ENCODE measurements at places on chromosomes 3 and 15. TPM values are rescaled to one million over a fixed set of nuclear protein-coding genes. Genes with fewer than 3 reads are reported as not detected.
A peak's percentile ranks its signal among the peaks of the same experiment; 100 is the strongest.

DNA sequence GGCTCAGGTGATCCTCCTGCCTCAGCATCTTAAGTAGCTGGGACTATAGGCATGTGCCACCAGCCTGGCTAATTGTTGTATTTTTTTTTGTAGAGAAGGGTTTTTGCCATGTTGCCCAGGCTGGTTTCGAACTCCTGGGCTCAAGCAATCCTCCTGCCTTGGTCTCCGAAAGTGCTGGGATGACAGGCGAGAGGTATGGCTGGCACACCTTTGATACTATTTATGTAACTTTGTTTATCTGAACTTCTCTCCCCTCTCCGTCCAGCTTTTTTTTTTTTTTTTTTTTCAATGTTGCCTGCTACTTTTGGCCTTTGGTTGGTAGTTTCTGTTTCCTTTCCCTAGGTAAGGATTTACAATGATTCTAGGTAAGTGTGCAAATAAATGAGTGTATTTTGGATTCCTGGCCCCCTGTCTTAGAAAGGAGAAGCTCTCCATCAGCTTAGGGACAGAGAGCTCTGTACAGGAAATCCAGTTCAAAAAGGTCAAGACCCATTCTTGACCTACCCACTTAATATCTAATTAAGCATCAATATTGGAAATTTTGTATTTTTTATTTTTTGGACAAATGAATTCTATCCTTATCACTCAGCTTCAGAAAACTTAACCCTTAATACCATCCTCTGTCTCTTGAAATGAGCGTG, 6.8 kb downstream of the ARL6IP5 start:
- DNase-seq, result no peak
- H3K27me3 ChIP-seq, result no peaks in the 10 kb centered on the region
- peaks cover 8% of the 10 kb centered on the region for H3K36me3 ChIP-seq
- no peak overlapping the region for H3K4me3 ChIP-seq

DNA sequence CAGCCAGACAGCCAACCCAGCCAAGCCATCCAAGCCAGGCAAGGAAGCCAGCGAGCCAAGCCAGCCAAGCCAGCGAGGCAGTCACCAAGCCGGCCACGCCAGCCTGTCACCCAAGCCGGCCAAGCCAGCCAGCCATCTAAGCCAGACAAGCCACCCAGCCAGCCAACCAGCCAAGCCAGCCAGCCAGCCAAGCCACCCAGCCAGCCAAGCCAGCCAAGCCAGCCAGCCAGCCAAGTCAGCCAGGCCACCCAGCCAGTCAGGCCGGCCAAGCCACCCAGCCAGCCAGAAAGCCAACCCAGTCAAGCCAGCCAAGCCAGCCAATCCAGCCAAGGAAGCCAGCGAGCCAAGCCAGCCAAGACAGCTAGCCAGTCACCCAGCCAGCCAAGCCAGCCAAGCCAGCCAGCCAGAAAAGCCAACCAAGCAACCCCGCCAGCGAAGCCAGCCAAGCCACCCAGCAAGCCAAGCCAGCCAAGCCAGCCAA, 201.2 kb downstream of the GOLGA6L6 start:
- DNase-seq, result peak; percentile 91
- no peak overlapping the region for H3K27ac ChIP-seq
- H3K27me3 ChIP-seq, result no peaks in the 10 kb centered on the region
- H3K4me3 ChIP-seq, result no peak overlapping the region
- H3K36me3 ChIP-seq, result no peaks in the 10 kb centered on the region

GRCh38 chr15:92034227-92034626, 180.7 kb downstream of the SLCO3A1 start:
- no peak overlapping the region for H3K27ac ChIP-seq
- peaks cover 18% of the 10 kb centered on the region for H3K4me1 ChIP-seq
- H3K4me3 ChIP-seq, result no peak overlapping the region
- H3K36me3 ChIP-seq, result no peaks in the 10 kb centered on the region
- H3K27me3 ChIP-seq, result no peaks in the 10 kb centered on the region

DNA sequence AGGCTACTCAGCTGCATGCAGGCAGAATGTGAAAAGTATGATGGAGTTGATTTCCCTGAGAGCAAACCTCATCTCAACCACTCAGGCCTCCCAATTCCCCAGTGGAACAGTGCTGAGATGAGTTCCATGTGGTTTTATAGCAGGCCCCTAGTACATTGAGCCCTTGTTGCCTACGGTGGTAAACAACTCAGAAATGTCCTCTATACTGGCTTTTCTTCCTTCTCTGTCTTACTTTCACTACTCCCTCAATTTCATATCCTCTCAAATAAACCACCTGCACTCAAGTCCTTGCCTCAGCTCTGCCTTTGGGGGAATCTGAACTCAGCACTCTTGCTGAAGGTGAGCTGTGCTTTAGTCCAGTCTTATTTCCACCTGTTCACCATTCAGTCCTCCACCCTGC, 399.9 kb downstream of the PDCD6IP start:
- no peak overlapping the region for H3K27ac ChIP-seq
- H3K4me1 ChIP-seq, result no peaks in the 10 kb centered on the region
- no peaks in the 10 kb centered on the region for H3K27me3 ChIP-seq
- DNase-seq, result no peak
- H3K36me3 ChIP-seq, result no peaks in the 10 kb centered on the region
- no peak overlapping the region for H3K4me3 ChIP-seq

DNA sequence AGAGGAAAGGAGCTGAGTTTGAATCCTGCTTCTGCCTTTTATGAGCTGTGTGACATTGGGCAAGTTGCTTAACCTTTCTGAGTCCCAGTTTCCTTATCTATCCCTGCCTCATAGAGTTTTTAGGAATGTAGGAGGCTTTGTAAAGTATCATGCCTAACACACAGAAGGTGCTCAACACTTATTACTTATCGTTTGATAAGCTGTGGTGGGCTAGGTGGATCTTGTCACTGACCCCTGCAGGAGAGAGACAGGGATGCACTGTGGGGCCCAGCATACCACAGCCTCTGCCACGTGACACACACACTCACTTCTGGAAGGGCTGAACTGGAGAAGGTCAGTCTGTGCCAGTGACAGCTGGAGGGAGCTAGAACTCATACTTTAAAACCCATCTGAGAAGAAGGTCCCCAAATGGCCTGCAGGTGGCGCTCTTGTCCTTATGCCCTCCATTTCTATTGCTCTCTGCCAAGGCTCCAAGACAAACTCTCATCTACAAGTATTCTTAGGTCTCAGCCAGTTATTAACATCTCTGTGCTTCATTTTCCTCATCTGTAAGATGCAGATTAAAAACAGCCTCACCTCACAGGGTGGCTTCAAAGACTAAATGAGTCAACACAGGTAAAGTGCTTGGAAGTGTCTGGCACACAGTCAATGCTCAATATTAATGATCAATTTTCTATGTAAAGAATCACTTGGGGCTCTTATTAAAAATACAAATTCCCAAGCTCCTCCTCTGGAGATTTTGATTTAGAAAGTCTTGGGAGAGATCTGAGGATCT, 57.5 kb upstream of the HACD2 start:
- H3K27me3 ChIP-seq, result no peaks in the 10 kb centered on the region
- peaks cover 93% of the 10 kb centered on the region for H3K4me1 ChIP-seq
- peak; percentile 96 for DNase-seq

TCF12 gene
- 124 TPM for total RNA-seq

- no peak overlapping the region for H3K4me3 ChIP-seq
- no peak overlapping the region for H3K27ac ChIP-seq
- DNase-seq, result no peak
- no peaks in the 10 kb centered on the region for H3K4me1 ChIP-seq
- peaks cover 84% of the 10 kb centered on the region for H3K36me3 ChIP-seq
- H3K27me3 ChIP-seq, result no peaks in the 10 kb centered on the region
Observed at GRCh38 chr3:47634996-47635395, 56.3 kb upstream of the CSPG5 start.

CCDC66 gene
- 17.6 TPM for total RNA-seq

GRCh38 chr3:71356265-71356664, 227.3 kb downstream of the FOXP1 start:
- H3K4me1 ChIP-seq, result peaks cover 7% of the 10 kb centered on the region
- no peak overlapping the region for H3K27ac ChIP-seq
- H3K4me3 ChIP-seq, result no peak overlapping the region
- no peaks in the 10 kb centered on the region for H3K27me3 ChIP-seq

OR5K2 gene
- total RNA-seq, result not detected

GRCh38 chr3:158738653-158739052, 6.4 kb upstream of the RARRES1 start:
- H3K36me3 ChIP-seq, result no peaks in the 10 kb centered on the region
- no peak for DNase-seq
- H3K27me3 ChIP-seq, result no peaks in the 10 kb centered on the region
- H3K4me1 ChIP-seq, result peaks cover 15% of the 10 kb centered on the region
- no peak overlapping the region for H3K4me3 ChIP-seq

GRCh38 chr3:105260385-105260784, 106.3 kb upstream of the ALCAM start:
- no peak for DNase-seq
- no peak overlapping the region for H3K27ac ChIP-seq
- H3K27me3 ChIP-seq, result no peaks in the 10 kb centered on the region

GRCh38 chr15:60476713-60477112, 2.2 kb downstream of the ICE2 start:
- no peak for DNase-seq
- peaks cover 28% of the 10 kb centered on the region for H3K4me1 ChIP-seq
- H3K4me3 ChIP-seq, result no peak overlapping the region
- H3K27ac ChIP-seq, result no peak overlapping the region

- H3K36me3 ChIP-seq, result no peaks in the 10 kb centered on the region
- H3K4me3 ChIP-seq, result no peak overlapping the region
- no peak overlapping the region for H3K27ac ChIP-seq
- no peaks in the 10 kb centered on the region for H3K27me3 ChIP-seq
- H3K4me1 ChIP-seq, result no peaks in the 10 kb centered on the region
Observed at GRCh38 chr15:28873585-28874190, 12.1 kb upstream of the APBA2 start.

AMT gene
- 5.8 TPM for total RNA-seq

Measured in esophagus muscularis mucosa (tissue), 4 donors.